ENCODE measurements at places on chromosomes 16 and 17. TPM values are rescaled to one million over a fixed set of nuclear protein-coding genes. Genes with fewer than 3 reads are reported as not detected.

GRCh38 chr16:78133919-78134318, 34.5 kb downstream of the WWOX start:
- DNase-seq, result no peak

The MRPS23 gene
- total RNA-seq, result 62.0 TPM

The SOX9 gene
- 1.2 TPM for total RNA-seq

The CCL4 gene
- not detected for total RNA-seq

The MYH2 gene
- 0.68 TPM for total RNA-seq

The DNAI2 gene
- not detected for total RNA-seq

DNA sequence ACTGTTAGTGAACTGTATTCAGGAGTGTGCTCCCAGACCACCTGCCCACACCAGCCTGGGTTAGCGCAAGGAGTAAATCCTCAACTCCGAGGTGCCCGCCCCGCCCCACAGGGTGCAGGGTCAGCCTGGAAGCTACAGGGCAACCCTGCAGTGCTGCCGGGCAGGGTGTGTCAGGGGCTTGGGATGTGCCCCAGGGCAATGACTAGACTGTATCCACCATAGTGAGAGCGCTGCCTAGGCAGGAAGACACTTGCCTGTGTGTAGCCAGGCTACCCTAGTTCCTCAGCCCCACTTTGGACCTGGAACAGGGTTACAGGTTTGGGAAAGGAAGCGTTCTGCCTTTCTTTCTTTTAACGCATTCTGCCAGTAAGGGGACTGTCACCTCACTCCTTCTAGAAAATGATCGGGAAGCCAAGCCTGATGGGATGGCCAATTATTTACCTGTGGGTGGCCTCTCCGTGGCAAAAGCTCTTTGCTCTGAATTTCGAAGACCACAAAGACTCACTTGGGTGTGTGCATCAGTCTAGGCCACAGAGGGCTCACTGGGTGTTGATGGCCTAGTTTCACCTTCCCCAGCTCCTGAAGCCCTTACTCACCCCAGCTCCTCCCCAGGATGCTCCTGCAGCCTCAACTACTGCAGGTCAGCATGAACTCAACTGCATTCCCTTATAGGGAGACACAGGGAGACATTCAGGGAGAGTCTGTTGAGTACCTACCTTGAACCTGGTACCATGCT, 90.9 kb downstream of the CCDC182 start:
- DNase-seq, result no peak

DNA sequence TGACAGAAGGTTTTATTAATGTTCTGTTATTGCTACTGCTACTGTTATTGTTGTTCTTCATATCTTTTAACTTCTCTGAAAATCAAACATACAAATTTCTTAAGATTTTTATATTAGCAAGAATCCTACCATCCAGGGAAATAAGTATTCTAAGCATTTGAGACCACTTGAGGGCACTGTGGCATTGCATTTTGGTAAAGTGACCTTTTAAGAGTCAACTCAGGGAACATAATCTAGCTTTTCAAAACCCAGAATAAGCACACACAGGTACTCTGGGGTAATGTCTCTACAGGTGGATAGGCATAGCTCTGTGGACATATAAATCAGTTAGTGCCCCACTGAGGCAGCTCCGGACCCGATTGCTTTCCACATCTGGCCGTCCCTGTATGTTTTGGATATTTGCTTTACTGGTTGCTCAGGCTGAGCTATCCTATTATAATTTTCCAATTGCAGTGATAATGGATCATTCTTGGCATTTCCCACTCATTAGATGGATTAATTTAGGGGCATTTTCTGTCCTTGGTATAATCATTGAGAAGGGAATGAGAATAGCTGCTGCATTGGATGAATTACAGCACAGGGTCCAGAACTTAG, 1425.1 kb upstream of the CDH8 start:
- peak; percentile 28 for DNase-seq

The MMP28 gene
- not detected for total RNA-seq

DNA sequence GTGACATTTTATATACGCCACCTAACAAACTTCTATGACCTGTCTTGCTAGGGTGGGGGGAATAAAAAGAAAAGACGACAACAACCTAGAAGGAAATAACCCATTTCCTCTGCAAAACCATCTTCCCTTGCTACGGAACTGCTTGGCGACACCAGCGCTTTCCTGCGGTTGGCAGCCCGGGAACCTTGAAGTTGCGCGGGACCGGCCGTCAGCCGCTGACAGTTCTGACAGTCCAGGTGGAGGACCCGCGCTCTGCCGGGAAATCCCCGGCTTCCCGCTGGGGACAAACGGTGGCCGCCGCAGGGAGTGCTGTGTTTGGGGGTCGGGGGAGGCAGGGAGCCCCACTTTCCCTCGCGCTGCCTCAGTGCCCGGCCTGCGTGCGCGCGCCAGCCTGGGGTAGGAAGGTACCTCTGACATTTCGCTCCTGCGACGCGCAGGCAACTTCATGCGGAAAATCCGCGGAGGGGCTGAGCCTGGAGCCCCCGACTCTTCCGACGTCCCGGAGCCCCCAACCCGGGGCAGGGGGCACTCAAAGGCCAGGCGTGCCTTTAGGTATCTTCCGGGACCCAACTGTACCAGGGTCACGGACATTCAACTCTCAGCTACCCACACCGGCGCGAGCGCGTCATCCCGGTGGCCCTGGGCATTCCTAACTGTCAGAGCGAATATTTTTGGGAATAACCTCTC, 516 bp downstream of the SLC16A6 start:
- DNase-seq, result peak; percentile 65

DNA sequence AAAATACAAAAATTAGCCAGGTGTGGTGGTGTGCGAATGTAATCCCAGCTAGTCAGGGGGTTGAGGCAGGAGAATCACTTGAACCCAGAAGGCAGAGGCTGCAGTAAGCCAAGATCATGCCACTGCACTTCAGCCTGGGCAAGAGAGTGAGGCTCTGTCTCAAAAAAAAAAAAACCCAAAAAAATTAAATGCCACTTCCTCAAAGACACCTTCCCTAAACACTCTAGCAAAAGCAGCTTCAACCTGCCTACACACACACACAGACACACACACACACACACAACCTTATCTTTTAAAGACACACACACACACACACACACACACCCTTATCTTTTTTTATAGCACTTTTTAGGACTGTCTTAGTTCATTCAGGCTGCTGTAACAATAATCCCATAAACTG, 201.7 kb upstream of the PSMD7 start:
- DNase-seq, result no peak

- no peak for DNase-seq
These were observed 1.3 kb upstream of the CYBA start for GRCh38 chr16:88651989-88652761.

The TERB1 gene
- not detected for total RNA-seq

- DNase-seq, result no peak
These were observed 53.2 kb upstream of the ZNF750 start for GRCh38 chr17:82892899-82893565.

DNA sequence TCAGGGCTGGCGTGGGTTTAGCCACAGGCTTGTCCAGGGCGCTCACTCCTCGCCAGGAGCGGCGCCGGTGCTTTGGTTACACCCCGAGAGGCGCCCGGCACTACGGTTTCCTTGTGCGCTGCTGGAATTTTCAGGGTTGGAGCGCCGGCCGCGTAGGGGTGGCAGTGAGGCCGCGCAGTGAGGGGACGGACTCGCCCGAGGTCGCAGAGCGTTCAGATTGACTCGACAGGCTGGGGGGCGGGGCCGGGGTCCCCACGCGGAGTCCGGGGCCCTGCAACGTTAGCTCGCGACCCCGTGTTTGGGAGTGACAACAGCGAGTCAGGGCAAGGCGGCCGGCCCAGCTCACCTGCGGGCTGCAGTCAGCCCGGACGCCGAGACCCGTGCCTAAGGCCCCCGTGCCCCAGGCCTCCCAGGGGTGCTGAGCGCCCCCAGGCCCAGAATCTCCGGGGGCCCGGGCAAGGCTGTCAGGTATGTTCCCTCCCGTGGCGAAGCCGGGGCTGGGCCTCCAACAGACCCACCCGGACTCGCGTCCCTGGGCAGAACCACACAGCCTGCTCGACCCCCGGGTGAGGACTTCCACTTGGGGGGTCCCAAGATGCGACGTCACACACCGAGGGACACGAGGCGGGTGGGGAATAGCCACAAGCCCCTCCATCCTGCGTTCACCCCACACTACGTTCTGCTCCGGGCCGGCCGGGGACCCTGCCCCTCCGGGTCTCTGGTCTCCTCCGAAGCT, 1.3 kb upstream of the ACTG1 start:
- peak; percentile 83 for DNase-seq

GRCh38 chr17:72476575-72476986, 355.8 kb downstream of the SOX9 start:
- DNase-seq, result peak; percentile 93

The FBXL16 gene
- total RNA-seq, result 9.6 TPM

- DNase-seq, result no peak
These were observed 497 bp downstream of the BCL7C start for GRCh38 chr16:30893417-30893743.

Data from H9 (cell line).